ENCODE measurements at places on chromosomes 6 and 20.

GRCh38 chr6:106318061-106318460 lies 7.5 kb downstream of the ATG5 start:
- DNase-seq, result no peak

DNA sequence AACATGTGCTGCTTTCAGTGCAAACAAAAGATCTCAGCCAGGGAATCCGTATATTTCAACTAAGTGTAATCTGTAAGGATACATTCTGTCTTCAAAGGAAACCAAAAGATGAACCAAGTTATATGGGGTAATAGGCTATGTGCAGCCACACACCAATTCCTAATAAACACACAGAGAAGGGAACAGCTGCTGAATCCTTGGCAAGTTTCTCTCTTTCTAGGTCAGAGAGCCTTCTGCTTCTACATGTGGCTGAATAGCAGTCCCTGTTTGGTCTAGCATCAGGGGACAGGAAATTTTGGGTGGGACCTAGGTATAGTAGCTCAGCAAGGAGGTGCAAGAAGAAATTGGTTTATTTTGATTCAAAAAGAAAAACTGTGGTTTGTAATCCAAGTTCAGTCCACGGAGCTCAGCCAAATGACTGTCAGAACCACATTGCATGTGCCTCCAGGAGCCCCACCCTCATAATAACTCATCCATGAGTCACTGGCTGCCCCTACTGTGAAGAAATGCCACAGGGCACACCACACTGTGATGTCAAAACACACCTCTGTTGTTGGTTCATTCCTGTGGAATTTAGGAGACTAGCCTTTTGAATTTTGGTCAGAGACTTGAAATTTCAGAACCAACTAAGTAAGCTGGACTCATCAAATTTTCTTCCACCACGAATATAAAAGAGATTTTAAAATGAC lies 21.1 kb downstream of the SPTLC3 start:
- DNase-seq, result no peak

DNA sequence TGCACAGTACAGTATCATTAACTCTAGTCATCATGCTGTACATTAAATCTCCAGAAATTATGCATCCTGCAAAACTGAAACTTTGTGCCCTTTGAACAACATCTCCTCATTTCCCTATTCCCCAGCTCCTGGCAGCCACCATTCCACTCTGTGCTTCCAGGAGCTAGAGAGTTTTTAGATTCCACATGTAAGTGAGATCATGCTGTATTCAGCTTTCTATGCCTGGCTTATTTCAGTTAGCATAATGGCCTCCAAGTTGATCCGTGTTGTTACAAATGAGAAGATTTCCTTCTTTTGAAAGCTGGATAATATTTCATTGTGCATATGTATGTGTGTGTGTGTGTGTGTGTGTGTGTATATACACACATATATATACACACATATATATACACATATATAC lies 86.9 kb upstream of the SLC24A3 start:
- no peak for DNase-seq

DNA sequence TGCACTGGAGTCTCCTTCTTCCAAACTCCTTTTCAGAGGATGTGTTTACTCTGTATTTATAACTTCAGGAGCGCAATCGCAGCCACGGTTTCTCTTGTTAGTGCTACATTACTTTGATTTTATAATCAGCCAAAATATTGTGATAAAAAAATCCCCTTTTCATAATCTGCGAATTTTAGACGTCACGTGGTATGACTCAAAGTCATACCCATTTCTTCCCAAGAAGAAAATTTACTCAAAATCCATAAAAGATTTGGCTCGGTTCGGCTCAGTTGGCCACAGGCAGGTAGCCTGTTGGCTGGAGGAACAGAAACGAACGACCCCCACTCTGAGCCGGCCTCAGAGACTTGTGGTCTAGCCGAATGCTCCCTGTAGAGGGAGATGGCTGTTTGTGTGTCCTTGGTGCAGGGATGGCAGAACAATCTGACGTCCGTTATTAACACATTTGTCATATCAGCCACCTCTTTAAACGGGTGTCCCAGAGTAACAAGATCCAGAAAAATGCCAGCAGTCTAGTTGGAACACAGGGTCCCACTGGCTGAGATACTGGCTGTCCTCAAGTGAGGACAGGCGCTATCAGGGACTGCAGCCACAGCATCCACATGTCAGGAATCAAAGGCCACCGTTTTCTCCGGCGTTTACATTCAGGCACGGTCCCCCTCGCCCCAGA lies 247.6 kb downstream of the DLL1 start:
- DNase-seq, result no peak

GRCh38 chr6:46325561-46326530 lies 155.1 kb upstream of the ENPP5 start:
- no peak for DNase-seq

- DNase-seq, result no peak
Observed at GRCh38 chr6:121767211-121767610, 331.8 kb downstream of the GJA1 start.

GRCh38 chr6:107116328-107116892 lies 1.1 kb upstream of the BEND3 start:
- DNase-seq, result peak; percentile 25

GRCh38 chr6:123715006-123715863 lies 78.5 kb upstream of the TRDN start:
- peak; percentile 37 for DNase-seq

DNA sequence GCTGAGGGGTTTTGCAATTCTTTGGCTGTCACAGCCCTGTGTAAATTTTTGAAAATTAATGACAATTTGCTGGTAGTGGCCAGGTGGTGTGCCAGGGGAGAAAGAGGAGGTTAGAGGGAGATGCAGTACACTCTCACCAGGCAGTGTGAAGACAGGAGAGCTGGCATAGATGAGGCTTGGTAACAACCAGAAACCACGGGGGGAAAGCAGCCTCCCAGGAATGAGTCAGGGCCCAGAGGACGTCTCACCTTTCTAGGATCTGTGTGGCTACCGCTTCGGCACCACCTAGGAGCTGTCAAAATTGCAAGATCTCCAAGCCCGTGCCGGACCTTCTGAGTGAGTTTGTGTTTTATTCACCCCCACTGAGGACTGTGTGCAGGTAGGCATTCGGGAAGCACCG lies 171.4 kb downstream of the PACRG start:
- no peak for DNase-seq

GRCh38 chr6:137884149-137884909 lies 17.3 kb downstream of the TNFAIP3 start:
- DNase-seq, result no peak

GRCh38 chr6:156169371-156169770 lies 607.8 kb upstream of the ARID1B start:
- no peak for DNase-seq
